ENCODE measurements at places on chromosomes 2 and 18.

- DNase-seq = no peak
Measured at GRCh38 chr2:241866790-241867645, 2.5 kb upstream of the RTP5 start.

DNA sequence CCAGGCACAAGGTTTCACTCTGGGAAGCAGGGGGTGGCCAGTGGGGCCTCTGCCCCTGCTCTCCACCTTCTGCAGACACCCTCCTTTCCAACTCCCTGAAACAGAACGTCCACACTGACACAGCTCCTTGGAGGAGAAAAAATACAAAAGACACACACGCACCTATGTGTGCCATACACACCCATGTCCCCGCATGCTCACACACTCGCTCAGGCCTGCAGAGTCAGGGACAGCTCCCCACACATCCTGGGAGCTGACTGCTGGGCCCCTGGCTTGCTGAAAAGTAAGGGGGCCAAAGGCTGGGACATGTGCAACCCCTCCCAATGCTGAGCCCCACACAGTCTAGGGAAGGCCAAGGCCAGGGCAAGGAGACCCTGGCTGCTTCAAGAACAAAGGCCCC lies 200.5 kb downstream of the TNS1 start:
- no peak for DNase-seq

GRCh38 chr2:207845202-207845864 lies 75.6 kb upstream of the FZD5 start:
- DNase-seq = no peak

- no peak for DNase-seq
Measured at GRCh38 chr2:208037564-208038487, 12.5 kb upstream of the PLEKHM3 start.

- no peak for DNase-seq
Measured at GRCh38 chr2:75456111-75456510, 104.6 kb downstream of the EVA1A start.

GRCh38 chr2:106026271-106027190 lies 167.6 kb downstream of the UXS1 start:
- DNase-seq = no peak

DNA sequence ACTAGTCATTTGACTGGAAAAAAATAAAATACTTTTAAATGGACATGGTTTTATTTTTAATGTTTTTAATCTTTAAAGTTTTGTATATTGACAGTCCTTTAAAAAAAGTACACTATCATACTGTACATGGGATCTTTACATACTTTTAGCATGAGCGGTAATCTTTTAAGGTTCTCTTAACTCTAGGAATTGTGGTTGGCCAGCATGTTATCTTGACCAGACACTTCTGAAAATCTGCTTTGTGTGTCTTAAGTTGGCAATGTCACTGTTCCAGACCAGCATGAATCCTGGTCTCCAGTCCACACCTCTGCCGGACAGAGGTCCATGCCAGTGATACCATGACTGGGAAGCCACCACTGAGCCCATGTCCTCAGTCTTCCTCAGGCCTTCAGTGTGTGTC lies 17.7 kb downstream of the ITGB1BP1 start:
- DNase-seq = no peak

- DNase-seq = no peak
Measured at GRCh38 chr2:48209214-48209885, 303.1 kb upstream of the FBXO11 start.

DNA sequence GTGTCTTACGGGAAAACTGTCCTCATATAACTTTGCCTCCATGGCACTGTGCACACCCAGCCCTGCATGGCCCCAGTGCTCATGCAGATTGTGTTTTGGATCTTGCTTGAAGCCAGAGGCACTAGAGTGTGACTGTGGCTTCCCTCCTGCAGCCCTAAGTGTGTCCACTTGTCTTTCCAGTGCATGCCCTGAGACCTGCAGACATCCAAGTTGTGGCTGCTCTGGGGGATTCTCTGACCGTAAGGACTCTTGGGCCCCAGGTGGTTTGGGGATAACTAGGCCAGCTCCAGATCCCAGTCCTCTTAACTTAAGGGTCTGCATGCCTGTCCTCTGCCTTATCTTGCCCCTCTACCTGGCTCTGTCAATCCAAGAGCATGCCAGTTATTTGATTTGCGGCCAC lies 96.6 kb downstream of the PLB1 start:
- DNase-seq = no peak

DNA sequence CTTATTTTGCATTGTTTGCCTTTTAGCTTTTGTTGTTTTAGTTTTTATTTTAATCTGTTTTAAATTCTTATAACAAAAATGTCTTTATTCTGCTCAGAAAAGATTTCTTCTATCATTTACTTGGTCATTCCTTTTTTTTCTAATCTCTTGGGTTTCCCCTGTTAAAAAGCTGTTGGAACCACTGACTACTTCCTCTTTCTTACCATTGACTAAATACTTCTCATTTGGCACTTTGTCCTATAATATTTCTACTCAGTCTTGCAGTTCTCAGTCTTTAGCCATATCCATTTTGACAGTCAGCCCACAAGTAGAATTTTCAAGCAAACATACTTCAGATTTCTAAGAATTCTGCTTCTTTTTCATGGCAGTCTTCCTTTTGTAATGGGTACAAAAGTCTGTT lies 567.2 kb downstream of the SATB2 start:
- DNase-seq = peak; percentile 20

DNA sequence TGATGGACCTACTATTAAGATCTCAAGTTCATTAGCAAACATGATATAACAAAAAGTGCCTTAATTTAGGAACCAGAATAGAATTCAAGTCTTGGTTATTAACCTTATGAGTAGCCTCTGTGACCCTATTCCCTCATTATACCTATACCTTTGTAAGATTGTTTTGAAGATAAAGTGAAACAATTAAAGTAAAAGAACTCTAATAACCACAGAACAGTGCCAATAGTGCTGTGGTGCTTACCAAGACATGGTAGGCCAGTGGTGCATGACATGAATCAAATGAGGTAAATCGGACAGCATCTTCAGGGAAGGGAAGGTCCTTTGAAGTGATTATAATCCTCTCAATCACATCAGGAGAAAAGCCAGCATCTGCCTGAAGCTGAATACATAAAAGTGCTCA lies 36.4 kb downstream of the METTL4 start:
- no peak for DNase-seq

DNA sequence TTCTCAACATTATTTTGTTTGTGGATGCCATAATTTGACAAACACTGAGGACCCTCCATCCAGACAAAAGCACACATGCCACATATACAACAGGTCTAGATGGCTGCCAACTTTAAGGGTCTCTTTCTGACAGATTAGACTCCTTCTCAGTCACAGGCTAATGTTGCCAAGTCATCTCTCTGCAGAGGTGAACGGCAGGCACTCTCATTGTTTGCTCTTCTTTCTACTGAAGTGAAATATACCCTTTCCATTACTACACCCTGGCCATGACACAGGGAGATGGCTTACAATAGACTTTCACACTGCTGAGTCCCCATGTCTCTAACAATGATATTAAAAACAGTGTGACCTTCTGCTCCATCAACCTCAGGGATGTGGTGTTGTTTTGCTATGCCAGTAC lies 47.5 kb upstream of the ZNF397 start:
- DNase-seq = no peak

DNA sequence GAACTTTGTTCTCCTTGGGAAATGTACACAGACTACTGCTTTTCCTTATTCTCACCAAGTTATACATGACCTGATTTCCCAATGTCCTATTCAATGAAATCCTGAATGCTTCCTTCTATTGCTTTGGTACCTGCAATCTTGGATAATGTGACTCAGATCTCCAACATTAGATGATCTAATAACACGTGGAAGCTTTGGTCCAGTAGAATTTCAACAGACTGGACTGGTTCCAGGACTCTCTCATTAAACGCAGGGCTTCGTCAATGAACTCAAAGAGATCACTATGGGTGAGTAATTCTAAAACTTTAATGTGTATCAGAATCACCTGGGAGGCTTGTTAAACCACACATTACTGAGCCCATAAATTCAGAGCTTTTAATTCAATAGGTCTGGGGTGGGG lies 413.6 kb upstream of the KCNH7 start:
- no peak for DNase-seq

DNA sequence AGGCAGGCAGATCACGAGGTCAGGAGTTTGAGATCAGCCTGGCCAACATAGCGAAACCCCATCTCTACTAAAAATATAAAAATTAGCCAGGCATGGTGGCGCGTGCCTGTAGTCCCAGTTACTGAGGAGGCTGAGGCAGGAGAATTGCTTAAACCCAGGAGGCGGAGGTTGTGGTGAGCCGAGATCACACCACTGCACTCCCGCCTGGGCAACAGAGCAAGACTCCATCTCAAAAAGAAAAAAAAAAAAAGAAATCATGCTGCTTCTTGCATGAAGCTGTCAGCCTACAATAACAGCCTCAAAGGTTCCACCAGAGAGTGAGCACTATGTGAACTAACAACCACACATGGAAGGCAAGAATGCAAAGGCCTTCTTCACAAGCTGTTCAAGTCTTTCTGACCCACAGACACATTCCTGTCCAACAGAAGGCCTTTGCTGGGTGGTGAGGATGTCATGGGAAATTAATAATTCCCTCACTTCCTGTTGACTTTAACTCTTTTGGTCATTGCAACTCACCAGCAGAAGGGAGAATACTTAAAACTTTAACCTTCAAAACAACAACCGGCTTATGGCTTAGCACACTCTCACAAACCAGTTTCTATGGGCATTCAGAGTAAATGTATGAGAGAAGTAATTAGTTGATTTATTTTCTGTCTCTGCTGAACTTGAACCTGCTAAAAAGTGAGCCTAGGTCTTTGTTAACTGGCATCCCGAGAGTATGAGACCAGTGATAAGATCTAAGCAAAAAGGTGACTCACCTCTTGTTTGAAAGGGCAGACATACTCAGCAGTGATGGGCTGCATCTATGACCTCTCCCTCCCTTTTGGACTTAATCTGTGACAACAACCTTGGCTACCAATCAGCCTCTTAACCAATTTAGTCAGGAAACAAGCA lies 11.8 kb downstream of the PLEKHM3 start:
- DNase-seq = no peak

DNA sequence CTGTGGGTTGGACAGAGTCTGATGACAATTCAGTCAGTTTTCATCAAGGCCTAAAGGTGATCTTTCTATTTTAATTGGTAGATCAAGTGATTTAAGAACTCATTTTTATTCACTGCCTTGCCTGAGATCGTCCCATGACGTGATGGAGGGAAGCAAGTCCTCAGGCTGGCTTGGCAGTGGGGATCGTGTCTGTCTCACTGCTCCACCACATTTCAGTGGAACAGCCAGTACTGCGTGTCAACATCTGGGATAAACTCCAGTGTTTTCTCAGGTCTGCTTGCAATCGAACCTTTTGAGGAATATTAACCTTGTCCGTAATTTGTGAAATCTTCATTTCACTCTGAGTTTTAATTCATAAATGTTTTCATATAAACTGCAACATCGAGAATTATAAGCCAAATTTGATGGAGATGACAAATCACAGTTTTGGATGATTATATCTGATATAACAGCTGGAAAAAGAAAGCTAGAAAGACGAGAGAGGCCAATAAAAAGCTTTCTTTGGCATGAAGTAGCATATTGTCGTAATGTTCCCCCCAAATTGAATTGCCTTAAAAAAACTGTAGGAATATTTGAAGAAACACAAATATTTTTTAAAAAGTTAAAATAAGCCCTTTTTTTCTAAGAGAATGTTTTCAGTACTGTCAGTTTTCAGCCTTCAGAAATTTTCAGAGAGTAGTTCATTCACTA lies 414.7 kb upstream of the SPRED2 start:
- DNase-seq = no peak

GRCh38 chr18:69871363-69871762 lies 76.3 kb downstream of the CD226 start:
- no peak for DNase-seq
